Effector memory CD8-positive, alpha-beta T cell (primary cell): ENCODE measurements at places on chromosomes 5 and 9.

- DNase-seq, result no peak
Measured at GRCh38 chr9:3980771-3981170, 319.1 kb downstream of the GLIS3 start.

DNA sequence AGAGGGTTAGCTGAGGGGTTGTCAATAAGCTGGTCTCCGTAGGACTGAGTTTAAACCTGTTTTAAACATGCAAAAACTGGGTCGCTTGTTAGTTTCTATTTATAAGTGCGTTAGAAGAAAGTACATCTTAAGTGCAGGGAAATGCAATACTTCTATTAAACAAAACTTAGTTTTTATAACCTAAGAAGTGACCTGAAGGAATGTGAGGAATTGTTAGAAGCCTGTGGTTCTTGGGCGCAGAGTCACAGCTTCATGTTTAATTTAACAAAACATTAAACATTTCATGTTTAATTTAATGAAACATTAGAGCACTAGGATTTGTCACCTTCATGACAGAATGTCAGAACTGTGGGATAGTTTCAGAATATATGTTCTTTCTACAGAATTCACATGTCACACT lies 469.2 kb upstream of the WWC1 start:
- no peak for DNase-seq

DNA sequence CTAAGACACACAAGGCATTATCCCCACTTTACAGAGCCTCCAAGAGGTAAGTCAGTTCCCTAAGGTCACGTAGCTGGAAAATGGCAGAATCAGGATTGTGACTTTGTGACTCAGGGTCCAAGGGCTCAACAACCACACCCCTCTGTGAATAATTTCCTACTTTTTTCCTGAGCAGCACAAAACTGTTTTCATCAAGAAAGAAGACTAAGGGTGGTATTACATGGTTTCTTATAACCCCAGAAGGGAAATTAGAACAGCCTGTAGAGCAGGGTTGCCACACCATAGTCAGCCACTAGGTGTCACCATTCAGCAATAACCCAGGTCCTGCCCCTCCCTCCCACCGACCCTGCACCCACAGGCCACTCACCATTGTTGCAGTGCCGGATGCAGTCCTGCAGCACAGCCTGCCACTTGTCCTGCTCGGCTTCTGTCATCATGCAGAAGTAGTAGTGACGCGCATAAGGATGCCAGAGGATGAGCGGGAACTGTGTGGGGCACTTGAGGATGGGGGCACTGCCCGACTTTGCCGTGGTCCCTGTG lies 72.1 kb downstream of the LRSAM1 start:
- DNase-seq, result no peak

DNA sequence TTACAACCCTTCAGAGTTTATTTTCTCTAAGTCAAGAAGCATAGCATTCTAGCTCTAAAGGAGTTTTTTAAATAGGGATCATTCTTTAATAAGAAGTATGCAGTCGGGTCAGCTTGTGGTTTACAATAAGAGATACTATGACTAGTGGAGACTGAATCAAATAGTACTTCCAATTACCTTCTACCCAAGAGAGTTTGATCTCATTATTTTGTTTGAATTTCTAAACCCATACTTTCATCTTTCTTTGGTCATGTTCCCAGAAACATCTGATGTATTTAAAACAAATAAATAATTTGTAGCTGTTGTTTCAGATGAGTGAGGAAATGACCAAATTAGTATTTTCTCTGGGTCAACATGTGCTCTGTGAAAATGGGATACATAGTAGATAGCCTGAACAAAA lies 160.2 kb upstream of the CDH6 start:
- no peak for DNase-seq

DNA sequence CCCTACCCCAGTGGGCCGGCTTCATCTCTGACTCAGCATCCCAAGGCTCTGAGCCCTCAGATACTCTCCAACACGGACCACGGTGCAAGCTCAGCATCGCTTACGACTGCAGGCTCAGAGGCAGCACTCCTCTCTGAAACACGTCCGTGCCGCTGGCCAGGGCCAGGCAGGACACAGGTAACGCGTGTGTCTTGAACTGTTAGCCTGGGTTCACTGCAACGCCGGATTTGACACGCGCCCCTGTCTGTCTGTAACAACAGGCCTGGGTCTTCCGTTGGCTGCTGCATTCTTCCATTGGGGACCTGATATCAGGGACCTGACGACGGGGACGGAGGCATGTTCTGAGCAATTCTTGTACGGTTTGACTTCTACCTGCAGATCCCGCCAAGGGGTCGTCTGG lies 6.4 kb downstream of the SLC6A3 start:
- no peak for DNase-seq

GRCh38 chr9:104319685-104320084 lies 184.4 kb upstream of the OR13F1 start:
- no peak for DNase-seq

GRCh38 chr5:150448334-150448733 lies 1.2 kb downstream of the RPS14 start:
- DNase-seq, result no peak

- DNase-seq, result no peak
Measured at GRCh38 chr5:60701321-60701968, 1.5 kb upstream of the DEPDC1B start.

- DNase-seq, result no peak
Measured at GRCh38 chr5:59328709-59329296, 564.7 kb downstream of the PDE4D start.

DNA sequence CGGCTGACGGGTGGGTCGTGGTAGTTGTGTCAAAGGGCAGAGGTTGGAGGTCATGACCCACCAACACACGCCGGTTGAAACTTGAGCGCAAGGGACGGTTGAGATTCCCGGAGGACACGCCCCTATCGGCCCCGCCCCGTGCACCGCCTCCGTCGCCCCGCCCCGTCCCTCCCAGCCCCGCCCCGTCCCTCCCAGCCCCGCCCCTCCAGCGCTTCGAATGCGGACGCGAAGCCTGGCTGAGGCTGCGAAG lies 226 bp upstream of the RANBP17 start:
- no peak for DNase-seq

DNA sequence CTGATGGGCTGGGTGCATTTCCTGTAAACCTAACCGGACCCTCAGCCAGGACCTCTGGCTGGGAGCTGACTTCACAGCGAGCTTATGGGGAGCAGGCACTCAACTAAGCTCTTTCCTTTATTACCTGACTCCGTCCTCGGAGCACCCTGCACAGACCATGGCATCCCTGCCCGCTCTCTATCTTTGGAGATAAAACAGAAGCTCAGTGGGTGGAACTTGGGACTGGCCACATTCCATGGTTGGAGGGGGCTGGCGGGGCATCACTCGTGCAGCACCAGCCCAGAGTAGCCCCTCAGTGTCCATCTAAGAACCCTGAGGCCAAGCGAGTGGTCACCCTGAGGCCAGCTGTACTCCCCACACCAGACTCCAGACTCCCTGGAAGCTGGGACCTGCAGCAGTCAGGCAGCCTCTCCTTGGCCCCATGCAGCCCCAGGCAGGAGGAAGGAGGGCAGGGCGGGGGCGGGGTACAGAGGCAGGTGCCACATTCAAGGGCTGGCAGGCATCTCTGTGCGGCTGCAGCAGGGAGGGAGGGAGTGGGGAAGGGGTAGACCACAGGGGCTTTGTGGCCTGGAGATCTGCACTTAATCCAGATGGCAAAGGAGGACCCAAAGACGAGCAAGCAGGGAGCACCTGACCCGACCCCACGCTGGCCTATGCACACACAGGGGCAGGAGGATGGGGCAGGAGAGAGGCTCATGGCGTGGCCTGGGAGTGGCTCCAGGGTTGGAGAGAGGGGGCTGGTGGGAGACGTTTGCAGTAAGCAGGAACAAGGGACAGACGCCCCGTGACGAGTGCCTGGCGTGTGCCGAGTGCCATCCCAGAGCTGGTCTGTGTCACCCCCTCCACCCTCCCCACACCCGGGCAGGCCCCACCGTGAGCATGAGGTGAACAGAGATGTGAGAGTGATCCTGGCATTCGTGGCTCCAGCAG lies 26.1 kb downstream of the GLT6D1 start:
- DNase-seq, result no peak

DNA sequence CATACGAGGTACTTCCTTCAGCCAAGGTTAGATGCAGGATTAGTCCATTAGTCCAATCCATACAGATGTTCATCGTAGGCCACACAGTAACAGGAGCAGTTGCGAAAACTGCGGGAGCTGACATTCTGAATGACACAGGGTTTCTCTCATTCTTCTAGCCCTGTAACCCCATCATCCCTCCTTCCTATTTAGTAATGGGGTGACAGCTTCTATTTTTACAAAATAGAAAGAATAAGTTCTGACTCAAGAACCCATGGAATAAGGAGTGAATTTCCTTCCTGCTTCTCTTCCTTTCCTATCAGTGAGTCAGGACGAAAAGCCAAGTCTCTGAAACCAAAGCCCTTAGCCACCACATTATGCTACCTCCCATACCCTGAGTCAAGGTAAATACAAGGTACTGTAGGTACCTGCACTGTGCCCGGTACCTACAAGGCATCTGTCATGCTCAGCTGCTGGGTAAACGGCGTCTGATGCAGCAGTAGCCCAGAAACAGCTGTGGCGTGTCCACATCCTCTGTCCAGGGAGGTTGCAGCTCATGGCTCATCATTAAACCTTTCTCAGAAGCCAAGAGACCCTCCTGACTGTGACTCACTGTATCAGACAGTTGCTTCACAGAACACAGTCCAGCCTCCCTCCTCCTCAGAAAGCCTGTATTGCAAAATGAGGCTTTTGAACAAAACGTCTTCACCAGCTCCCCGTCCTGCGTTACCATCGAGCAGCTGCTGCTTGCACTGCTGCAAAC lies 84.2 kb downstream of the ESM1 start:
- DNase-seq, result no peak

- no peak for DNase-seq
Measured at GRCh38 chr9:17907779-17908508, 329.1 kb downstream of the SH3GL2 start.

DNA sequence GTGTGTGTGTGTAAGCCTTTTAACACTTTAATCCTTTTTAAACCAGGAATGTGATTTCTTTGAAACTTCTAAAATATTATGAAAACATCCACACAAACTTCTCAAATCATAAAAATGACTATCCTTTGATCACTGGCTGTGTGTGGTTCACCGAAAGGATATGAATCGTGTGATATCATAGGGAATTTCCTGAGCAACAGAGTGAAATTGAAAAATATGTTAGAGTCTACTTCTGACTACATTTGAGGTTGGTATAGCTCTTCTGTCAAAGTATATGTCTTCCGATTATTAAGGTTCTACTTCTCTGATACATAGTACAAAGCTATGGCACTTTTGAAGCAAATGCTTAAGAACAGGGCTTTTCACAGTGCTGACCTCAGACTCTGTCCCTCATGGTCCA lies 40.3 kb downstream of the RGMB start:
- DNase-seq, result no peak

GRCh38 chr9:4548811-4549725 lies 58.8 kb downstream of the SLC1A1 start:
- no peak for DNase-seq

GRCh38 chr9:18666348-18666747 lies 192.4 kb downstream of the ADAMTSL1 start:
- no peak for DNase-seq
